ENCODE measurements at places on chromosomes 1 and 21.

DNA sequence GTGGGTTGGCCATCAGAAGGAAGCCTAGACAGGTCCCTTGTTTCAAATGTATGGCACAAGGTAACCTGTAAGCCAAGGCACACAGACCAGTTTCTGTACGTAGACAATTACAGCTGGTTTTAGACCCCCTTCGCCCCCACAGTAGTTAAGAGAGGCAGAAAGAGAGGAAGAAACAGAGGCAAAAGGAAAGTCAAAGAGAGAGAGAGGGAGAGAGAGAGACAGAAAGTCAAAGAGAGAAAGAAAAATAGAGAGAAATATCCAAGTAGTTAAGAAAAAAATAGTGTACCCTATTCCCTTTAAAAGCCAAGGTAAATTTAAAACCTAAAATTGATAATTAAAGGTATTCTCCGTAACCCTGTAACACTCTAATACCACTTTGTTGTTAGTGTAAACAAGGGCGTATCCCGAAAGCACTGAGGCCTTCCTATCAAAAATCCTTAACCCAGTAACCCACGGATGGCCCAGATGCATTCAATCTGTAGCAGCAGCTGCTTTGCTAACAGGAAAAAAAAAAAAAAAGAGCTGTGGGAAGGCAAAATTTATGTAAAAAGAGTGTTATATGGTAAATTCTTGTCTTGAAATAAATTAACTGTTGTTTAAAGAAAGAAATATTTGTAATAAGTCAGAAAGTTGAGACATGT is 49.4 kb downstream of the ADCY10 start:
- no peak for DNase-seq

GRCh38 chr1:229432905-229433304 is 989 bp downstream of the ACTA1 start:
- DNase-seq, result no peak

- DNase-seq, result no peak
Observed at GRCh38 chr1:1282998-1283397, 2.8 kb downstream of the SCNN1D start.

DNA sequence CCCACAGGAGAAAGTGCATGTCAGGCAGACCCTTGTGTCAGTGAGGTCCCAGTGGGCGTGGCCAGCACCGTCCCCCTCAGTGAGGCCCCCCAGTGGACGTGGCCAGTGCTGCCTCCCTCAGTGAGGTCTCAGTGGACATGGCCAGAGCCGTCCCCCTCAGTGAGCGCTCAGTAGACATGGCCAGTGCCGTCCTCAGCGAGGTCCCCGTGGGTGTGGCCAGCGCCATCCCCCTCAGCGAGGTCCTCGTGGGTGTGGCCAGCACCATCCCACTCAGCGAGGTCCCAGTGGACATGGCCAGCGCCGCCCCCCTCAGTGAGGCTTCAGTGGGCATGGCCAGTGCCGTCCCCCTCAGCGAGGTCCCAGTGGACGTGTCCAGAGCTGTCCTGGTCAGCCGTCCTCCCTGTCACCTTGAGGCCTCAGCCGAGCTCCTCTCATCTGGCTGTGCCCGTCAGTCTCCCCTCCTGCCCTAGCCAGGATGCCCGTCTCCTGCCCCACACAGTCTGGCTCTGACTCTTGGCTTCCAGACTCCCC is 35.5 kb downstream of the PDE9A start:
- DNase-seq, result no peak

GRCh38 chr1:235650341-235651169 is 971 bp upstream of the GNG4 start:
- no peak for DNase-seq

DNA sequence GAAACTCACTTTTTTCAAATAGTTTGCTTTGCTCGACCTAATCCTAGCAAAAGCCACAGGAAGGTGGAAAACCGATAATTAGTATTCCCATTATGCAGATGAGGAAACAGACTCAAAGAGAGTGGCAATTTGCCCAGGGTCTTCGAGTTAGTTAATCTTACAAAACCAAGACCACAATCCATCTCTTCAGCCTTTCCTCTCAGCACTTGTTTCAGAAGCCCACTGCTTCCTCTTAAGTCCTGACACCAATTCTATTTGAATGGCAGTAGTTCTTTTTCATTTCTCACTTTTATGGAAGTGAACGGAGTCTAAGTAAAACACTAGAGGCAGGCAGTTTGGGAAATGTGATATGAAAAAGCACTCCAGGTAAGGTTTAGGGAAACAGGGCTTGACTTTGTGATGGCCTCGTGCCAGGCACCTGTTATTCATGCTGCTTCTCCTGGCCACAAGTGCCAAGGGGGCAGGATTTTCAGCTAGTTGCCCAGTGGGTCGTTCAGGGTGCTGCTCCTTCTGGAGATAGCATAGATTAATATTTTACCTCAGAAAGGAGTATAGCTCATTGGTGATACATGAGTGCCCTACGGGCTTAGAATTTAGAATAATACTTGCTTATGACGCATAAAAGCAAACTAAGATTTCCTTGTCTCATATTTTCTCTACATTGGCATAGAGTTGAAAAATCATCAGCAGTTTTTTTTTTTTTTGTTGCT is 76.6 kb upstream of the NRIP1 start:
- no peak for DNase-seq

- DNase-seq, result no peak
Observed at GRCh38 chr21:38367646-38368045, 110.9 kb downstream of the KCNJ15 start.

DNA sequence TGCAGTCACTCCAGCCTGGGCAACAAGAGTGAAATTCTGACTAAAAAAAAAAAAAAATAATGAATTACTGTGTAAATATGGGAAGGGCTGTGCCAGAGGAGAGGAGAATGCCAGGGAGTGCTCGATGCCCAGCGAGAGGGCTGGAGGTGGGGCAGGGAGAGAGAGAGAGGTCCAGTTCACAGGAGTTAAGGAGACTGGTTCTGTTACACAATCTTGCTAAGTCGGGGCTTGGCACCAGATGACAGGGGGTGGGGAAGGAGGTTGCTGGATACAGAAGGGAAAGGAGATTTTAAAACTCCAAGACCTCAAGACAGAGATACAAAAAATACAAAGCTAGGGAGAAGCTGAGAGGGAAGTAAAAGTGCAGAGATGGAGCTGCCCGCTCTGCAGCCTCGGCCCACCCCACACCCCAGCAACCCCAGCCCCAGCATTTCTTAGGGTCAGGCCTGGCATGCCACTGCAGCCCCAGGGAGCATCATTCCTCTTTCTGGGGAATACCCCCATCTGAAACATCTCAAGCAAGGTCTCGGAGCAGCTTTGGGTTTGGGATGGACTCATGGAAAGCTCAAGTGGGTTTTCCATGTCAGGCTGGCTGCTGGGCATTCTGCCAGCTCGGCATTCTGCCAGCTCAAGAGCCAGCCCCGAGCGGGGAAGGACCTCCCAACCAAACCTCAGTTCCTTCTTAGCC is 991 bp downstream of the SELENBP1 start:
- no peak for DNase-seq

GRCh38 chr21:39952265-39952664 is 85.0 kb downstream of the PCP4 start:
- DNase-seq, result no peak

- DNase-seq, result no peak
Observed at GRCh38 chr1:165877940-165878556, 50.6 kb downstream of the UCK2 start.

GRCh38 chr1:3614755-3615742 is 3.7 kb upstream of the MEGF6 start:
- no peak for DNase-seq

Data from NCI-H1048 (cell line).